ENCODE measurements at places on chromosomes 7 and 10. TPM values are rescaled to one million over a fixed set of nuclear protein-coding genes. Genes with fewer than 3 reads are reported as not detected.
A peak's percentile ranks its signal among the peaks of the same experiment; 100 is the strongest.

GDF2 gene
- not detected for total RNA-seq

CLDN3 gene
- total RNA-seq = not detected

UTF1 gene
- total RNA-seq = not detected

IKZF1 gene
- not detected for total RNA-seq

PAX4 gene
- not detected for total RNA-seq

DNA sequence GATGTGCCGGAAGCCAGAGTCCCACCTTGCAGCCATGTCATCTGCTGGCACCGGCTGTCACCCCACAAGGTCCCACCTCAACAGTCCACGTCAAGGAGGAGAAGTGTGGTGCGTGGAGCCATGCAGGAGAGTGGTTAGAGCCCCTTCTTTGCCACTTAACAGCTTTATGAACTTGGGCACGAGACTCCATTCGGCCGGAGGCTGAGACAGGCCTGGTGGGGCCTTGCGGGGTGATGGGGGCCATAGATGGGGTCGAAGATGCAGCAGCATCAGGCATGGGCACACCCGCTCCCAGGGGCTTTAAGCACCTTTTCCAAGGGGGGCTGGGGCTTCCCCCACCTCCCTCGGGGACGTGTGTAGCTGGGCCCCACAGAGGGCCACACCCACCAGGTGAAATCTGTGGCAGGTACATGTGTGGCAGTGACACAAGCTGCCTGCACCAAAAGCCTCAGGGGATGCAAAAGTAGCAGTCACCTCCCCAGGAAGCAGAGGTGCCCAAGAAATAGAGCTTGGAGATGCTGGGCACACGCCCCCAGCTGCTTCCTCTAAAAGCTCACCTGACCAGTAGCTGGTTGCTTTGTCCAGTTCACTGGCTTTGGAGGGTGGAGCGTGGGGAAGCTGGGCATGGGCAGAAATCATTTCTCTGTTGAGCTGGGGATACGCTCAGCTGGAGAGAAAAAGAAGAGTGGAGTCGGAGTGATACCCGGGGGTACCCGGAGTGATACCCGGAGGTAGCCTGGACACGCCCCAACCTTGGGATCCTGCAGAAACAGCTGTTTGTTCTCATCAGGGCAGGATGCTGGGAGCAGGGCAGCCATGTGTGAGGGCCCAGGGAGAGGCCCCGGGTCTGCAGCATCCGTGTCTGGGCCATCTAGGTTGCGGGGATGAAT lies 199.8 kb downstream of the EBF3 start:
- no peak for DNase-seq

- DNase-seq = no peak
These were observed 104.6 kb downstream of the CYTH3 start for GRCh38 chr7:6167587-6168476.

DNA sequence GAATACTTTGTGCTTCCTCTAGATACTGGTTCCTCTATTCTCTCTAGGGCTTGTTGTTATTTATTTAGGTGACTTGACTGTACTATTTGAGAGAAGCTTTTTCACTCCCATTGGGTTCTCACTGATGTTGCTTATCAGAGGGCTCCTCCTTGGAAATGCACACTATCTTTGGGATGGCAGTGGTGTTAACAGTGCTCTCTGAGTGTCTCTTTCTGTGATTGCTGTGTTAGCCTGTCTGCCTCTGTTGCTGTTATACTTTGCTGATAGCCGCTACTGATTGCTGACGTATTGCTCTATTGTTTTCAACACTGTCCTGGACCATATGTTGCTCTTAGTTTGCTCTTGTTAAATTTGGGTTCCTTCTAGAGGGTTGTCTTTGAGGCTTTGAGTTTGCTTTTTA lies 34.7 kb downstream of the ZNF33A start:
- DNase-seq = no peak

- DNase-seq = no peak
These were observed 1.8 kb downstream of the GDF10 start for GRCh38 chr10:47301833-47302232.

DNA sequence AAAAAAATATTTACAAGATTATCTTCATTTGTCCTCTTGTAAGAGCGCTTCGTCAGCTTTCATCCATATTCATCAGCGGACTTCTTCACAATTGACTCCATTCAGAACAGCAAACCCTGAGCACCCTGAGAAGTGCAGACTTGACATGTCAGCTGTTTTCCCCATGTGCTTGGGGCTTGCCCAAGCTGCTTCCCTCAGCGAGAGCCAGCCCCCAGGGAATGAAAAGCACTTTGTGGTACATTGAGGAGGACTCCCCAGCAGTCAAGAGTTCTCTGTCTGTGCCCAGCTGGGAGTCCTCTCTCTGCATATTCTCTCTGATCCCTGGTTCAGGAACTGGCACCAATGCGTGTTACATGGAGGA lies 22.7 kb downstream of the HKDC1 start:
- DNase-seq = peak; percentile 68

DNA sequence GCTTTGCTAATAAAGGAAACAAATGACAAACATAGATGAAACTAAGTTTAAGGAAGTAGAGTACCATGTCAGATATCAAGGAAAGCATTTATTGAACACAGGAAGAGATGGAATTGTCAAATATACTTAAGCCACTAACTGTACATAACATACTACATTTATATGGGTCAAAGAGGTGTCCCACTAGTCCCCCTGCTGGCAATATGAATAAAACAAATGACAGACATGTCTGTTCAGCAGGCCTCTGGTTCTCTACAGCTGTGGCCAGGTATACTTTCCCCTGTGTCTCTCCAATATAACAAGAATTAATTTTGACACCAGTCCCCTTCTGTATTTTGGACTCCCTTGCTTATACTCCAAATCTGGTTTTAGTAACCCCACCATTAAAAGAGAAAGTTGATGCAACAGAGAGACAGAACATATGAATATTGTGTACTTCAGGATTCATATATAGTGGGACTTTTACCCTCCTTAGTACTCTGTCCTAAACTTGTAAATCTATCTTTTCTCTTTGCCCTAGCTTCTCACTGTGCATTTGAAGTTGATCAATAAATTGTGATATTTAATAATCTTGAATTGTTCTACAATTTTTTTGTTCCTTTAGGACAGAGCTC lies 42.9 kb downstream of the CD36 start:
- peak; percentile 40 for DNase-seq

- no peak for DNase-seq
These were observed 3.5 kb downstream of the SH2D4B start for GRCh38 chr10:80540981-80541750.

DNA sequence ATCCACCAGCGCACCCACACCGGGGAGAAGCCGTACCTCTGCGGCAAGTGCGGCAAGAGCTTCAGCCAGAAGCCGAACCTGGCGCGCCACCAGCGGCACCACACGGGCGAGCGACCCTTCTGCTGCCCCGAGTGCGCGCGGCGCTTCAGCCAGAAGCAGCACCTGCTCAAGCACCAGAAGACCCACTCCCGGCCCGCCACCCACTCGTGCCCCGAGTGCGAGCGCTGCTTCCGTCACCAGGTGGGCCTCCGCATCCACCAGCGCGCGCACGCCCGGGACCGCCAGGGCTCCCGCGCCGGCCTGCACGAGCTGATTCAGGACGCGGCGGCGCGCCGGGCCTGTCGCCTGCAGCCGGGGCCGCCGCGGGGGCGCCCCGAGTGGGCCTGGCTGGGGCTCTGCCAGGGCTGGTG lies 17.7 kb downstream of the ZNF775 start:
- no peak for DNase-seq

DNA sequence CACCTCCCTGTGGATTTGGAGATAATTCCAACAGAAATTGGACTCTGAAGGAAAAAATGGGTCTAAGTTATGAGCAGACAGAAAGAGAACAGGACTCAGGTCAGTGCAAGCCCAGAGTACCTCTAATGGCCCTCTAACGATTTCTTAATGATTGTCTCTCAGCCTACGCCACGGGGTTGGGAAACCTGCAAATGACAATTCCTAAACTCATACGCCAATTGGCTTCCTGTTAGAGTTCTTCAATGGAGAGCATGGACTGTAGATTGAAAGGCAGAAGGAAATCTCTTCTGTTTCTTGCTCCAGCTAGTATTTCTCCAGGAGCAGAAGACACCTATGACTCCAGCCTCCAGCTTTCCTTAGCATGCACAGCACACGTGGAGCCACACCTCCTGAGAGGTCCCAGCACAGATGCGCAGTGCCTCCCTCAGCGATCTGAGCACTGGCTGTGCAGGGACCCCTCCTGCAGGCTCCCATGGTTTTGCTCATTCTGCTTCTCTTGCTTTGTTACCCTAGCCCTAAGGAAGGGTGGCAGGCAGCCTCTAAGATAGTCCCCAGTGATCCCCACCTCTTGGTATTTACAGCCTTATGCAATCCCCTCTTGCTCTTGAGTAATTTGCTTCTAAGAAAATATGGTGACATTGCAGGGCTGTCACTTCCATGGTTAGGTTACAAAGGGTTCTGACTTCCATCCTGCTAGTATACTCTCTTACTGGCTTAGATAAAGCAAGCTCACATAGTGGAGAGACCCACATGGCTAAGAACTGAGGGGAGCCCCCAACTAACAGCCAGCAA lies 30.1 kb downstream of the DENND11 start:
- DNase-seq = no peak

All from RPMI7951 (cell line).